Urothelium cell line (cell line): ENCODE measurements at places on chromosomes 4 and X.

DNA sequence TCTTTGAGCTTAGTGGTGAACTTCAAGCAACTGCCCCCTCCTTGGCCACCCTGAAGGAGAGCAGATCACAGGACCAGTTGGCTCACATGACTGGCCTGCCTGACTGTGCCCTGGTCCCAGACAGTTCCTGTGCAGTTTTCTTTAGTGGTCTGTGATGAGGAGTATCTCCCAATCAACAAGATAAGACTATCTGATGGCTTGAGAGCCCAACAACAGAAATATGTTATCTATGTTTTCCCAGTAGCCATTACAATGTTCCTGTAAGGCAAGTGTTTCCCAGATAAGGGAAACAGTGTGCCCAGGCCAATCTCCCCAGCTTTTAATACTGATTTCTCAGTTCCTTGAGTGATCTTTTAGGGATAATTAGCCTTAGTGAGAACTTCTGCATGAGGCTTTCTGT, 14.2 kb upstream of the TIMM8A start:
- DNase-seq = no peak

DNA sequence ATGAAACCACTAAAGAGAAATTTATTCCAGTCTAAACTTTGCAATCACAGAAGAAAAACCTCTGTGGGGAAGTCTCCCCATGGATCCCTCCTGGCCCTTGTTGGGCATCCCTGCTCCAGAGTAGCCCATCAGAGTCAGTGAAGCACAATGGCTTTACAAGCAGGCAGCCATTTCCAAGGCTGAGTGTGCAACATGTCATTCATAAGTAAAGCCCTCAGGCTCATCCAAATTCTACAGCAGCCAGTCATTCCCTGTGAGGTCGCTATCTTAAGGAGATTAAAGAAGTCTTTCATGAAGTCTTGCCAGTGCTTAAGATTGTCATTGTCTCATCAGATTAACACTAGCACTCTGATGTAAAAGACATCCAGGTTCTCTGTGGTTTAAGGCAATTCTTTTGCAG, 17.0 kb upstream of the MAPK10 start:
- no peak for DNase-seq

GRCh38 chrX:39848900-39849299, 248.9 kb downstream of the BCOR start:
- DNase-seq = no peak

GRCh38 chr4:103754844-103755243, 35.1 kb upstream of the TACR3 start:
- peak; percentile 51 for DNase-seq

DNA sequence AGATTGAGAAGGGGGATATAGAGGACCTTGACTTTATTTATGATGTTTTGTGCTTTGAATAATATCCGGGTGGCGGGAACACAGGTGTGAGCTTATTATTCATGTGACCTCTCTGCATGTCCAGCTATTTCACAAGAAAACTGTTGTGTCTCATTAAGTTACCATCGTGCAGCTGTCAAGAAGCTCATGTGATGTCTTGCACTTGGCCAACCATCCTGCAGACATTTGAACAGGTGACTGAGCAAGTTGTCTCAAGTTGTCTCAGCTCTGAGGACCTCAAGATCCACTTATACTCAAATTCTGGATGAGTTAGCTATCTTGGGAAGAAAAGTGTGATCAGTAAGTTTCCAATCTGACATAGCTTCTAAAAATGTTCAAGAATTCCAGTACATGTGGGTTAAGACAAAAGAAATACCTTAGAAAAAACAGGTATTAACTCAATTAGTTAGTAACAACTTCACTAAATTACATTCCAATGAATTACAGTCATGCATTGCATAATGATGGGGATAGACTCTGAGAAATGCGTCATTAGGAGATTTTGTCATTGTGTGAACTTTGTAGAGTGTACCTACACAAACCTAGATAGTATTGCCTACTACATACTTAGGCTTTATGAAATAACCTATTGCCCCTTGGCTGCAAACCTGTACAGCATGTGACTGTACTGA, 462.2 kb downstream of the INPP4B start:
- DNase-seq = no peak

DNA sequence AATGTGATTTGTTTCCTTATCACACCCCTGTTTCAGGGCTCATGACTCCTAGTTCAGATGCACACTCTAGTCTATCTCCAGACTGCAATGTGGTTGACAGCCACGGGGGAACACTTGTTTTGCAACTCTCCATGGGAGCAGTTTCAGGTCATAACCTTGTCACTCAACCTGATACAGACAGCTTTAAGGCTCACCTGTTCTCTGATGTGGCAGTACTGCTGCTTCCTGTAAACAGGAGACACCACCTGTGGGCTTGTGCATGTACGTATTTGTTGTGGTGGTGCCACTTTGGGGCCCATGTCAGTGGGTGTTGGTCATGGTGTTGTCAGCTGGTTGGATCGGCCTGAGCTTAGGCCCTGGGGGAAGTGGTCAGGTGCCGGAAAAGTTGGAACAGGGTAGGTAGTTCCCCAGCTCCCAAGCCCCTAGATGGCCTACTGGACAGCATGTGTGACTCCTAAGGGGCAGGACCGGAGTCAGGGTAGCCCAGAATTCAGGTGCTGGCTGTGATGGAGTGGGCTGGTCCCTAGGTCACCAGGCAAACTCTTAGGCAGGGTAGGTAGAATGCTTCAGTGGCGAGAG, 46.2 kb downstream of the FAM9B start:
- DNase-seq = no peak

DNA sequence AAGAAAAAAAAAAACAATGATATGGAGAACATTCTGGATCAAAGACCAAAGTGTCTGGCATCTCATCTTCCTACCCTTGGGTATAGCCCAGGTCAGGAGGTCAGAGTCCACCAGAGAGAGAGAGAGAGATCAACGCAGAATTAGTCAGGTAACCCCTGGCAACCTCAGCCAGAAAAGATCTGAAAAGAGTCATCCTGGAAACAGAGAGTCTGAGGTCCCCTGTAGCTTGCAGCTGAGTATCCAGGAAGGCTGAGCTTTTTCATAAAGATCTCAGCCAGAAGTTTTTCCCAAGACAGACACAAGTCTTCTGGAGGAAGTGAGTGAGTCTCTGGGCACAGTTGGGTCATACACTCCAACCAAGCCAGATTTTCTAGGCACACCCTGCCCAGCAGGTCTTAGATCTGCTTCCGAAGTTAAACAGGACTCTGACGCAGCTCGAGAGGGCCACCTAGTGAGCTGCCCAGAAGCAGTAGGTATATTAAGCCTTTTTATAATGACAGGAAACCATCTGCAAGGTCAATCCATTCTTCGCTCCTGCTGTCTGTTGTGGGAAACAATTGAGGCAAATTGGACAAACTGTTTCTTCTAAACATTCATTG, 35.7 kb downstream of the ACE2 start:
- peak; percentile 20 for DNase-seq

GRCh38 chr4:151716324-151716723, 44.5 kb downstream of the GATB start:
- DNase-seq = no peak

DNA sequence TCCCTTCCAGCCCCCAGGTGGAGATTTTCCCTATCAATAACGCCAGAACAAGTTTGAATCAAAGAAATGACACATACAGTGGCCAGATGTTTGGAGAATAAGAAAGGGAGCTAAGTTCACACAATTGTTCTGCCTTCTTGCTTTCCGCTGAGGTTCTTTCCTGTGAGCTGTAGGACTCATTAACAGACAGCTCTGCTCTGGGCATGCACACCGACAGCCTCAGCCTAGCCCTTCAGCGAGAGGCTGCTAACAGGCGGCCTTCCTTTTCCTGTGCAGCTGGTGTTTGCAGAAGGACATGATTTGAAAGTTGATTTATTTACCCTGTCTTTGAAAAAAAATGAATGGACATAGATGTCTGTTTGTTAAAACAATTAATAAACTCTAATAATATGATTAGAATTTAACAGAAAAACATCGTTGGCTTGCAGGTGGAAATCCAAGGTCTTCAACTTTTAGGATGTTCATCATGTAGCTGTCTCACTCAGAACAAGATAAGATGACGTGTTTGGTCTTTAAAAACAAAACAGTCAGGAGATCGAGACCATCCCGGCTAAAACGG, 183.3 kb downstream of the KDR start:
- DNase-seq = no peak

- no peak for DNase-seq
Measured at GRCh38 chrX:38221391-38221929, 789 bp upstream of the SRPX start.

GRCh38 chr4:24594887-24595286, 10.5 kb upstream of the DHX15 start:
- no peak for DNase-seq
